ENCODE measurements at places on chromosomes 2 and 18.

DNA sequence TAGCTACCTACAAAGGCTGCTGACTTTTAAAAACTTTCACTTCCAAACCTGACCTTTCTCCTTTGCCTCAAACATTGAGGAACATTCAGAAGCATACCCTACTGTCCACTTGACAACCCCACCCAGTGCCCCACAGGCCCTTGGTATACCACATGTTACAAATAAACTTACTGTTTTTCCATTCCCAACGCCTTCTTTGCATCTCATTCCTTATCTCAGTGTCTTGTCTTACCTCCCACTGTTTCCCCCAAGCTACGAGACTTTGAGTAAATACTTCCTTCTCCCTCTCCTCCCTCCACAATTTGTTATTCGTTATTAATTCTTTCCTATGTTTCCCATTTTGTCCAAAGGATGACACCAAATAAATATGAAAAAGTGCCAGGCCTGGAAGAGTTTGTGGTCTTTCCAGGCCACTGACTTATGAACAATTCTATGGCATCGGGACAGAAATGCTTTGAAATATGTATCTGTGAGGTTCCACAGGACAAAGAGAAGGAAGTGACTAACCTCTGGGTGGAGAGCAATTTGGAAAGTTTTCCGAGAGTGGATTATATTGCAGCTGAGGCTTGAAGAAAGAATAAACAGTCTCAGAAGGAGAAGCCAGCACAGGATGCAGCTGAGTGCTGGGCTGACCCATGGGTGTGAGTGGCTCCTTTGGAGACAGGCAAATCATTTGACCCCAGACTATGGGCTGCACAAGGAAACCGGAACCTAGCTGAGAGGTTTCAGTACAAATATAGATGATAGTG lies 409.0 kb downstream of the LPIN1 start:
- DNase-seq, result peak; percentile 69

- peak; percentile 63 for DNase-seq
Observed at GRCh38 chr2:65663831-65664407, 231.5 kb upstream of the SPRED2 start.

DNA sequence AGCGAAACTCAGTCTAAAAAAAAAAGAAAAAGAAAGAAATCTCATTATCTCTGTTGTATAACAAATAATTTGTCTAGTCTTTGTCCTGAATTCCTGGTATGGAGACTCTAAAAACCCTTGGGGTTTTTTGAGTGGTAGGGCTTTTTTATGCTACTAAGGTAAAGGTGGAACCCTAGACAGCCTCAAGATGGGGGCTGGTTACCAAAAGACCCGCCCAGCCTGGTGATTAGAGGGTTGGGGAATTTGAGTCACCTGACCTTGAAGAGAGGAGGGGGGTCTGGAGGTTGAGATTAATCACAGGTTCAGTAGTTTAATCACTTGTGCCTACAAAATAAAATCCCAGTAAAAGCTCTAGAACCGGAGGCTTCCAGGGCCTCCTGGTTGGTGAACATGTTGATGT lies 17.6 kb downstream of the SOWAHC start:
- no peak for DNase-seq

GRCh38 chr18:66640431-66640830 lies 36.5 kb upstream of the CDH19 start:
- DNase-seq, result no peak

- DNase-seq, result no peak
Observed at GRCh38 chr2:23476786-23477185, 91.8 kb downstream of the KLHL29 start.

DNA sequence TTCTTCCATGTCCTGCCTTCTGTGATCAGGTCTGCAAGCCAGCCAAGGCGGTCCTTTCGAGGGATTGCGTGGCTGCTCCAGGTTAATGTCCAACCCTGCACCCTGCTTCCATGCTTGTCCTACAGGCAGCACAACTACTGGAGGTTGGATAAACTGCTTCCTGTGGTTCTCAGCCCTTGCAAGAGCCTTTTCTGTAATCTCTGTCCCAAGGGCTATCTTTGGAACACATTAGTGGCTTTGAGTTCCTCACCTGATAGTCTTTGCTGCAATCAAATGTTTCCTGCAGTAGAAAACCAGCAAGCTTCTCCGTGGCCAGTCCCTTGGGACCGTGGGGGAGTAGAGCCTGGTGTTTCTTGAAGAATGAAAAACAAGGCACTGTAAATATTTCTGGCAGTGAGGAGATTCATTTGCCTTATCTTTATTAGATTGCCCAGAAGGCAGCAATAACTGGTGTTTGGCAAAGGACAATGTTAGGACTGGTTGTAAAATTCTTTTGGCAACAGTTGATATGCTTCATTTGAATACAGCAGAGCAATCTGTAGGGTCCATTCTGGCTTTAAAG lies 214.4 kb downstream of the FHOD3 start:
- peak; percentile 55 for DNase-seq

GRCh38 chr2:157587576-157587975 lies 41.1 kb downstream of the ACVR1C start:
- DNase-seq, result no peak

DNA sequence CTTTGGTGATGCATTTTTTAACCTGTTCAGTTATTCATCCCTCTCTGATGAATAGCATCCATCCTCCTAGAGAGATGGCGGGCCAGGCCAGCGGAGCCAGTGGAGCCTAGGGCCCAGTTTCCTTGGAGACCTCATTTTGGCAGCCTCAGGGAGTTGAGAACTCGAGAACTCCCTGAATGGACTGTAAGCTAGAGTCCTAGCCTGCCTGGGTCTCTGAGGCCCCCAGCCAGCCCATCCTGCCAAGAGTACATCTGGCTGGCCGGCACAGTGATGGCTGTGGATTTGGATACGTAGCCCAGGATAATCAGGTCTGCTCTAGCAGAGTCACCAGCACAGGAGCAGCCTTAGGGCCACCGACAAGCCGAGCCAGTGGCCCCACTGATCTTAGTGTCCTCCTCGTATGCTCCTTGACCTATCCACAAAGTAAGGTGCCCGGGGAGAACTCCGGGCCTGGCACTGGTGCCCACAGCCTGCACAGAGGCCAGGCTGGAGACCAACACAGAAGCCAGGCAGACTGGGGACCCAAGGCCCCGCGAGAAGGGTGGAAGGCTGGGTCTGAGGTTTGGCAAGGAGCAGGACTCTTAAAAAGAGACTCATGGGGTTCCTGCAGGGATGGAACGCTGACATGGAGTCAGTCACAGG lies 110.5 kb upstream of the MCFD2 start:
- DNase-seq, result no peak

DNA sequence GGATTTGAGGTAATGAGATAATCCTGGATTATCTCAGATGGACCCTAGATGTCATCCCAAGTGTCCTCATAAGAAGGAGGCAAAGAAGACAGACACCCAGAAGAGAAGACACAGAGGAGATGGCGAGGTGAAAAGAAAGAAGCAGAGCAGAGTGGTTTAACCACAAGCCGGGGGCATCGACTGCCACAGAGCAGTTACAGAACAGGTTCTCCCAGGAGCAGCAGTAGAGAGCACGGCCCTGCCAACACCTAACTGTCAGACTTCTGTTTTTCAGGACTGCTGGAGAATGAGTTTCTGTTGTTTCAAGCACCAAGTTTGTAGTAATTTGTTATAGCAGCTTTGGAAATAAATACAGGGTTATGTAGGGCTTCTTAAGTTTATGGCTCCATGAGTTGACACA lies 437.0 kb downstream of the THSD7B start:
- no peak for DNase-seq

- no peak for DNase-seq
Observed at GRCh38 chr2:158211502-158211901, 109.8 kb downstream of the UPP2 start.

GRCh38 chr2:240663546-240664190 lies 19.0 kb downstream of the AQP12B start:
- DNase-seq, result no peak

- DNase-seq, result no peak
Observed at GRCh38 chr2:100675373-100675772, 112.6 kb downstream of the PDCL3 start.

- DNase-seq, result peak; percentile 68
Observed at GRCh38 chr18:48605408-48605845, 66.6 kb downstream of the CTIF start.

DNA sequence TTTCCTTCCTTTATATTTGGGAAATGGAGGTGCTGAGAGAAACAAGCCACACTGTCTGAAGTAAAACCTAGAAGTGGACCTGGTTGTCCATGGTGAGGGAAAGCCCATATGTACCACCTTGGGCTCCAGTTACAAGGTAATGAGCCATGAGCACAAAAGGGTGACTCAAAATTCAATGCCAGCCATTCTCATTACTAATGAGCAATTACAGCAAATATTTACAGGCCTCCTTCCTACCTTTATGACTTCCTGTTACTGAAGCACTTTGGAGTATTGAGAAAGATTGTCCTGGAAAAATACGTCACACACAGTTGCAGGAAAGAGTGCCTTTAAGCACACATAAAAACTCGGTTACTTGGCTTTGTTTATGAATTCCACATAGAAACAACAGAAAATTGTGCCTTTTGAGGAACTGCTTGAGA lies 9.1 kb downstream of the EPAS1 start:
- DNase-seq, result peak; percentile 73

GRCh38 chr2:204869132-204869823 lies 324.0 kb downstream of the PARD3B start:
- DNase-seq, result no peak

DNA sequence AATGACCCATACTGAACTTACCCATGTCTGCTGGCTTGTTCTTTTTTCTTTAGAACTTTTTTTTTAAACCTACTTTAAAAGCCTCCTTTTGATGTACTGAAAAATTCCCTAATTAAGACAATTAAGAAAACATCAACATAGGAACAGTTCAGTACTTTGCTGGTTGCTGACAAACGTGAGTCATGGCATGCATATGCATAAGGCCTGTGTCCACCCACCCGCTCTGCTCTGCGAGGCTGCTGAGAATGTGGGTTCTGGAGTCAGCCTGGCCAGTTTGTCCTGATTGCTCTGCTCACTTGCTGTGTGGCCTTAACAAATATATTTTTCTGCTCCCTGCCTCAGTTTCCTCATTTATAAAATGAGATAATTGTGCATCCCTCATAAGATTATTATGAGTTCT lies 27.3 kb downstream of the LAMA3 start:
- peak; percentile 94 for DNase-seq

GRCh38 chr2:208657468-208657867 lies 250.9 kb downstream of the PTH2R start:
- no peak for DNase-seq

DNA sequence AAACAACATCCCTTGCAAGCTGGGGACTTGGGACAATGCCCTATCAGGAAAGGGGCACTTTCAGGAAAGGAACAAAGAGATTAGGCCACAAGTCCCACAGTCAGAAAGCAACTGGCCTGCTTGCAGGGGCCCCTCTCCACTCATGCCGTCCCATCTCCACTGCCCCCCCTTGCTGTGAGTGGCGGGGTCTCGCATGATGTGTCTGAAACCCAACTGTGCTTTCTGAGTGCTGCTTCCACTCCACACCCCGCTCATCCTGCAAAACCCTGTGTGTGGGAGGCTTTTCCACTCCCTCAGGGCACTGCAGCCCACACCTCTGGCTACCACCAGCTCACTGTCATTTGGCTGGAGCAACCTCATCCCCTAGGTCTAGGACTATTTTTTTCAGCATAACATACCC lies 7.9 kb downstream of the HS6ST1 start:
- DNase-seq, result no peak

DNA sequence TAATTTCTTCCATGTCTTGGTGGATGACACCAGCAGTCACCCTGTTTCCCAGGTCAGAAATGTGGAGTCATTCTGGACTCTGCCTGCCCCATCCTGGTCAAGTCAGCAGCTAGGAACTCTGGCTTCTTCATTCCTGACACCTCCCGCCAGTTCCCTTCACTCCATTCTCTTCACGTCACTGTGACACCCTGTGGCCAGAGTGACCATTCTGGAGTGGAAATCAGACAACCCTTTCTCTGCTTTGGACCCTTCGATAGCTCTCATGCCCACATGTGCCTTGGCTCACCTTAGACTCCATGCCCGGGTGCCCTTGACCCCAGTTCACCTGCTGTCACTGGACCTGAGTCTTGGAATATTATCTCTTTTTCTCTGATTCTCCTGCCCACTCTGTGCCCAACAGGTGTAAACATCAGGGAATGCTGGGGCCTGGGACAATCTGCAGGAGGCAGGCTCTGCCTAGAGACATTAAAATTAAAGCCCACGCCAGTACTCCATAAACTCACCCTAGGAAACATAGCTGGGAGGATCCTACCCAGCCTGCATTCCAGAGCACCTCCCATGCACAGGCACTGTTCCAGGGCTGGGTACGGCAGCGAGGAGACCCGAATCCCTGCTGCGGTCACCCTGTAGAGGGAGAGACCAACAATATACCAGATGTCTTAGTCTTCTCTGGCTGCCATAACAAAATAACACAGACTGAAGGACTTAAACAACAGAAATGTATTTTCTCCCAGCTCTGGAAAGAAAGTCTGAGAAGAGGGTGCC lies 41.1 kb upstream of the FAHD2A start:
- no peak for DNase-seq

DNA sequence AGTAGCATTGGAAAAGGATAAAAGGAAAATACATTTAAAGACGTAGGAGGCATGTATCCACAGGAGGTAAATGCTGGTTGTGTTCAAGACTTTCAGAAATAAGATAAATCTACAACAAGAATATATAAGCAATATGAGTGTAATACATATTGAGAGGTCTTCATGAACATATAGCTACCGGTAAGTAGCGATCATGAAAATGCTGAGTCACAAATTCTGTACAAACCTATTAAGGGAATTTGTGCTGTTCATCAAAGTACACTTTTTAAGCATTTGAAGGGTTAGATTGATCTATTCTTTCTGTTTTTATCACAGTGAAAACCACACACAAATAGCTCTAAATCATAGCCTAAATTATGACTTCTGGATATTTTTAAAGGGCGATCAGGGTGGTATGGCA lies 173.1 kb upstream of the NYAP2 start:
- no peak for DNase-seq
